ENCODE measurements at places on chromosomes 4 and X.

GRCh38 chr4:165813606-165814005, 59.4 kb upstream of the TLL1 start:
- no peak for DNase-seq

- no peak for DNase-seq
Observed at GRCh38 chrX:119374736-119375135, 24.4 kb upstream of the SLC25A43 start.

DNA sequence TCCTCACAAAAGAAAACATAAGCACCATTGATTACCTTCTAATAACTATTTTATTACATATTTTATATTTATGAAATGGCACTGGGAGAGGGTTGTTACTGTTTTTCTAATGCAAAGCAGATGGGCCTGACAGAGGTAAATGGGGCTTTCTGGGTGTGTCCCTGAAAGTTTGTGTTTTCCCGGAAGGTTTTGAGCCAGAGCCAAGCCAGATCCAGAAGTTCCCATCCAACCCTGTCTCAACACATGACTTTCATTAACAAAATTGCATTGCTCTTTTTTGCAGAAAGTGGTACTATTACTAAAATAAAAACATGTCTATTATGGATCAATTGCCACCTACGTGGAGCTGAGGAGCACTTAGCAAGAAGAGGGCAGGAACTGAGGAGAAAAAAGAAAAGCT, 181.3 kb downstream of the RAB28 start:
- no peak for DNase-seq

- DNase-seq: no peak
Observed at GRCh38 chr4:86400216-86400615, 40.4 kb upstream of the MAPK10 start.

GRCh38 chrX:132958091-132958703, at the start of gene HS6ST2:
Gene HS6ST2, minus strand, starts transcription at chrX:132958629.
- peak; percentile 34 for DNase-seq

- no peak for DNase-seq
Observed at GRCh38 chr4:15836362-15836761, 58.2 kb downstream of the CD38 start.

DNA sequence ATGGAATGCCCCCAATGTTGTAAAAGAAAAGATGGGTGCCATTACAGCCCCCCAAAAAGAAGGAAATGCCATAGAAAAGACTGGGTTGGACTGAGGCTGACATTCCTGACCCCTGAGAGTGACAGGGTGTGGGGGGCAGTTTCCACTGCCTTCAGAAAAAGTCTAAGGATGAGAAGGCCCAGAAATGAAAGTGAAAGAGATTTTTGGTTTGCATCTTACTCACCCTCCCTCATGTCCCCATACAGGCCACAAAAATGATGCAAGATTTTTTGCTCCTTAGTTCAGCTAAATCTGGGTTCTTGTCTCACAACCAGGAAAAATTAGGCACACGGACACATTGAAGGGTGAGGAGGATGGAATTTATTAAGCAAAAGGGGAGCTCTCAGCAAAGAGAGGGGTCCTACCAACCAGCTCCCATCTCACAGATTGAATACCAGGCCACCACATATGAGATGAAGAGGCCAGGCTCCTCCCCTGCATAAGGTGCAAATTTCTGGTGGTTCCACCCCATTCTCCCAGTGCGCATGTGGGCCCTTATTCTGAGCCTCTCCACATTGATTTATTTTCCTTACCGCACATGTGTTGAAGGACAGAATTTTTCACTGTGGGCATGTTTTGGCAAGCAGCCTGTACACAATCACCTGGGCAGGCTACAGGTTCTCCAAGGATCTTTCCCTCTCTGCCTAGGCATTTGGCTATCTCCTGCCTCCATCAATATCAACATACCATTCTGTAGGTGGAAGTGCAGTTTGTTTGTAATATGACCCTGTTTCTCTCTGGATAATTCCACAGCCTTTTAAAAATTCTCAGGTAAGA, 18.8 kb downstream of the PPP4R3C start:
- no peak for DNase-seq

DNA sequence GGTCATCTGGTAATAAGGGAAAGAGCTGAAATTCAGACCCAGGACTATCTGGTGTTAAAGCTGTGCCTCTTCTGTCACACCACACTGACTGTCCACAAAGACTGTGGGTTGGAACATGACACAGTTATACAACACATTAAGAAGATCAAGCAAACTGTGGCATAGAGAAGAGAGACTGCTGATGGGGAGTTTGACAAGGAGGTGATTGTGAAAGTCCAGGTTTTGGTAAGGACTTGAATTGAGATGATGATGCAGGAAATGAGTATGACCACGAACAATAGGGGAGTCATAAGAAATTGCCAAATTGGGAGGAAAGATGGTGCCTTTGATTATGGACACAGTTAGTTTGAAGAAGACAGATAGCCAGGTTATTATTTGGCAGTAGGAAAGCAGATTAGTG, 163.4 kb downstream of the PDGFRA start:
- DNase-seq: no peak

GRCh38 chr4:95638920-95639501, 90.2 kb upstream of the UNC5C start:
- DNase-seq: no peak

- DNase-seq: no peak
Observed at GRCh38 chr4:61440321-61440720, 240.2 kb downstream of the ADGRL3 start.

GRCh38 chrX:48472851-48473703, 2.9 kb upstream of the FTSJ1 start:
- DNase-seq: peak; percentile 8

- no peak for DNase-seq
Observed at GRCh38 chr4:175325230-175325629, 407.1 kb downstream of the ADAM29 start.

- no peak for DNase-seq
Observed at GRCh38 chr4:110625576-110626257, 2.8 kb upstream of the PITX2 start.

- no peak for DNase-seq
Observed at GRCh38 chr4:81828991-81829390, 357.3 kb upstream of the RASGEF1B start.

DNA sequence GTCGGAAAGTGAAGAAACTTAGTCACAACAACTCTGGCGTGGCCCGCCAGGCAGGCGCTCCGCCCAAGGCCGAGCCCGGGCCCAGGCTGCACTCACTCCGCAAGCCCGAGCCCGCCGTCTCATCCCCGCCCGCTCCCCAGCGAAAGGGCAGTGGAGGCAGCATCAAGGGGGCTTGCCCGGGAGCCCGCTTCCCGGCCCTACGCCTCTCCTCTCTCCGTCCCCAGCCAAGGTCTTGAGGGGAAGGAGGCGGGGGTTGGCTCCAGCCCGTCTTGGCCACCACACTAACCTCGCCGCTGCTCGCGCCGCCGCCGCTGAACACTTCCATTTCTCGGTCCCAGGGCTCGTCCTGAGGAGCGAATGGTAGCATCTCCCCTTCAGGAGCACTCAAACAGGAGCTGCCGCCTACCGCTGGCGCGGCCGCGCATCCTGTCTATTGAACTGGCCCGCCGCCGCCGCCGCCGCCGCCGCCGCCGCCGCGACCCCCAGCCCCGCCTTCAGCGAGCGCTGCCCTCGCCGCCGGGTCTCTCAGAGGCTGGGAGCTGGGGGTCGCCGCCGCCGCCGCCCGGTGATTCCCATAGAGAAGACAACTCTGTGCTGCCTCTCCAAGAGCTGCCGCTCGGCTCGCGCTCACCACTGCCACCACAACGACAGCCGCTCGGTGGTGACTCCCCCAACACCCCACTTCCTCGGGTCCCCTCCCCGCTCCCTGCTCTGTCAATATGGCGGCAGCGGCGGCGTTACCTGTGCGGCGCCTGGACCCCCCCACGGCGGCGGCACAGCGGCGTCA, at the start of gene RPS6KA6:
Gene RPS6KA6, minus strand, starts transcription at position 667 of the 787 bp plus-strand sequence. Its CDS starts 300 bp downstream, at position 367.
- no peak for DNase-seq

- DNase-seq: no peak
Observed at GRCh38 chr4:122539861-122540465, 80.9 kb downstream of the IL21 start.

DNA sequence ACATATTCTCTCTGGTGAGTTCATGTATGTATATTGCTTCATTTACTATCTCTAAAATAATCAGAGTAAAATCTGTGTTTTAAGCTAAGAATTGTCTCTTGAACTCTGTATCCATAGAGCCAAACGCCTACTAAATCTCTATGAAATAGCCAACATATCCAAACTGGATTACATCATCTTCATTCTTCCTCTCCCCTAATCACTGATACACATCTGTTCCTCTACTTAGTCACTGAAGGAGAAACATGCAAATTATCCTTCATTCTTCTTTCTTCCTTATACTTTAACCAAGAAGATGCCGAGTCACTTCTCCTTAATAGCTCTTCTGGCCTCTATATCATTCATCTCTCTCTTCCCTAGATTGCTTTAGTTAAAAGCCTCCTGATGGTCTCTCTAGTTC, 630.4 kb upstream of the FTHL17 start:
- DNase-seq: no peak

DNA sequence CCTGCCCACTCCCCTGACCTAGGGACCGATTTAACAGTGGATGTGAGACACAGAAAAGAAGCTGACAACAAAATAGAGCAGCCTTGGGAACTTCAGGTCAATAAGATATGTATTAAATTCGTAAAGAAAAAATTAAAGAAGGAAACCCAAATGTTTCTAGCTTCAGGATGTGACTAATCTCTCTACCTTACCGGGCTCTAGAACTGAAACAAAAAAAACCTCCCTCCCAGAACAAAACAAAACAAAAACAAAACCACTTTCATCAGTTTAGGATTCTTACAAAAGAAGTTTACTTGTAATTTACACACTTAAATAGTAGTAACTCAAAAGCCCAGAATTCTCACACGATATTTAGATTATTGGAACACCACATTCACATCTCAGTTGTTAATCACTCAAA, 185.8 kb upstream of the RPS6KA3 start:
- DNase-seq: no peak

DNA sequence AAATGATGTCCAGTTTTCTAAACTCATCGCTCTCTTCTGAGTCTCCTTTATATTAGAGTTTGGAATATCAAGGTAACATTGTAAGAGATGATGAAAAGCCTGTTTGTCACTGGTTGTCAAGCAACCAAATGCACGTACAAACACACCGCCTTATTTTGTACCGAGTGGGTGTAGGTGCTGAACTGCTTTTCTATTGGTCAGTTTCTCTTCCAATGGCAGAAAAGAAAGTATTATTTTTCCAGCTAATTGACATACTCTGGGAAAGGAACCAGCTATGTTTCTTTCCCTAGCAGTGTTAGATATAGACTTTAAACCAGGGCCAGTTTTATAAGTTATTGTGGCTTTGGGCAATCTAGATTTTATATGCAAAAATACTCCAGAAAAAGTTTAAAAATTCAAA, 6.6 kb upstream of the PPM1K start:
- DNase-seq: no peak

DNA sequence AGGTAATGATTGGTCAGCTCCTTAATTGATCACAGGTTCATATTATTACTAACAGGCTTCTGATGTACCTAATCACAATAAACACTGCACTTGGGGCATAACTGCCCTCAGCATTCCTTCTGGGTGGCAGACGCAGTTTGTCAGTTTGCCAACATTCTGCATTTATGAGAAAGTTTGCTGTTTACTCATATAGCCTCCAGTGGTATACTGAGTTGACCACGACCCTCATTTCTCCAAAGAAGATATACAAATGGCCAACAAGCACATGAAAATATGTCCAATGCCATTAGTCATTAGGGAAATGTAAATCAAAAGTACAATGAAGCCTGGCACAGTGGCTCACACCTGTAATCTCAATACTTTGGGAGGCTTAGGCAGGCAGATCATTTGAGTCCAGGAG, 26.3 kb downstream of the EFHC2 start:
- DNase-seq: no peak

DNA sequence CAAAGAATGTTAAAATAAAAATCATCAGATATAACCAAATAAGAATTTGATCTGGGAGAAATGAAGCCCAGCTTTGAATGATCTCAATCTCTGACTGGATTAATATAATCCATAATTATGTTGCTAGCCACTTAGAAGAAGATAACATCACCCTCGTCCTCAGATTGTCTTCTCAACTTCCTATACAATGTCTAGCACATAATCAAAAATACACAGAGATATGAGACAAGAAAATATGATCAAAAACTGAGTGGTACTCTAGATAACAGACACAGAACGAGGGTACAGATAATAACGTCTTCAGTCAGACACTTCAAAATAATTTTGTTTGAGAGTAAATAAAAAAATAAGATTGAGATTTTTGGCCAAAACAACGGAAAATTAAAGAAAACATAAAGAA, 47.1 kb downstream of the EVC2 start:
- DNase-seq: no peak

Data from NCI-H2171 (cell line).